ENCODE measurements at places on chromosomes 7 and 10.

- no peak for DNase-seq
Measured at GRCh38 chr10:91511549-91512330, 101.6 kb downstream of the HECTD2 start.

- DNase-seq = no peak
Measured at GRCh38 chr7:115679976-115680375, 350.6 kb downstream of the TFEC start.

- no peak for DNase-seq
Measured at GRCh38 chr7:31815796-31816195, 128.8 kb downstream of the PPP1R17 start.

GRCh38 chr10:9508606-9509005 lies 1454.1 kb downstream of the GATA3 start:
- DNase-seq = no peak

GRCh38 chr7:98194672-98195457 lies 16.4 kb upstream of the BHLHA15 start:
- no peak for DNase-seq

GRCh38 chr7:155449869-155450557 lies 7.9 kb upstream of the EN2 start:
- DNase-seq = no peak

DNA sequence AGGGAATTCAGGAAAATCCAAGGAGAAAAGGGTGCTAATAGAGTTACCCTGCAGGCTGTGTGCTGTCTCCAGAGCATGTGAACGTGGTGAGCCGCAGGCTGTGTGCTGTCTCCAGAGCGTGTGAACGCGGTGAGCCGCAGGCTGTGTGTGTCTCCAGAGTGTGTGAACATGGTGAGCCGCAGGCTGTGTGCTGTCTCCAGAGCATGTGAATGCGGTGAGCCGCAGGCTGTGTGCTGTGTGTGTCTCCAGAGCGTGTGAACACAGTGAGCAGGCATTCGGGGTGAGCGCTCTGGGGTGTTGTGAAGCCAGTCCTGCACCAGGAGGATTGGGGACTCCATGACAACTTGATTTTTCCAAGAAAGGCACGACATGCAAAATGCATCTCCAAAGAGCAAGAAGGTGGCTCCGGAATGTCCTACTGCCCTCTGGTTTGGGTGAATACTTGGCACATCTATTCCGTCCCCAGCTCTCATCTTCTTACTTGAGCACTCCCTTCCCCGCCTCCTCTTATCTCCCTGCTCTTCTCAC lies 407.9 kb upstream of the SHH start:
- DNase-seq = no peak

GRCh38 chr10:19119191-19119590 lies 70.6 kb downstream of the MALRD1 start:
- DNase-seq = no peak

- DNase-seq = no peak
Measured at GRCh38 chr7:977326-978048, 2.1 kb upstream of the COX19 start.

- DNase-seq = no peak
Measured at GRCh38 chr7:101874028-101874427, 56.6 kb downstream of the CUX1 start.

DNA sequence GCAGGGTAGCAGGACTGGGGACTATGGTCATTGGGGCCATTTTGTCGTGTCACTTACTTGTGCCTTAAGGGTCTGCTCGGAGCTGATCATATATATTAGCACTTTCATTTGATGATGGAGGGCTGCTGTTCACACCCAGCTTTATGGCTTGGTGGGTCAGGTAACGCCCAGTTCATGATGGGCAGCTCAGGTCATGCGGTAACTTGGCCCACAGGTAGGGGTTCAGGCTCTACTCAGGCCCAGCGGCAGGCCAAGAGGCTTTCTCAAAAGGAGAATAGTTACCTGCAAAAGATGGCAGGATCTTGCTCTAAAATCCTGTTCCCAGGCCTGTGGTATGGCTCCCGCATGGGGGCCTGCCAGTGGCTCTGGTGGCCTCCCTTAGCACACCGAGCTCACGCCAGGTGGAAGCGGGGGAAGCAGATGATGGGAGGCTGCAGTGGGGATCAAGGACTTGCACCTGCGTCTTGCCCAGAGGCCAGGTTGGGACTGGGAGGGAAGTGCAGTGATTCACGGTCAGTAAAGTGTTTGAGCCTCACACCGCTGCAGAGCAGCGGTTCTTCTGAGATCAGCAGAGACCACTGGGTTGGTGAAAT lies 109.5 kb downstream of the ADCY1 start:
- DNase-seq = no peak

GRCh38 chr7:157544980-157545680 lies 208.3 kb downstream of the DNAJB6 start:
- DNase-seq = no peak

DNA sequence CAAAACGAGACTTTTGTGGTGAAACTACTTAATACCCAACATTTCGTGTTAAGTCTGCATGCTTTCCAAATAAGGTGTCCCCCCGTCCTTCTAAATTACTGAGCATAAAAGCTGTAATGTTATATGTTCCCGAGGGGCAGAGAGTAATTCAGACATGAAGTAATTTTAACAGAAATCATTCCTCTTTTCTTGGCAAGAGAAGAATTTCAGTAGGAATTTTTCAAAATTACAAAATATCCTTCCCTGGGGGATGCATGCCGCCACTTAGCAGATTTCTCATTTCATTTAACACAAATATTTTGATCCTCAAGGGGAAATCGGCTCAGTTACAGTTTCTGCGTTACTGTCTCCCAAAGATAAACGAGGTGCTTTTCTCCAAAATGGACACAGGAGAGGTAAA lies 213.2 kb upstream of the RHOBTB1 start:
- no peak for DNase-seq

DNA sequence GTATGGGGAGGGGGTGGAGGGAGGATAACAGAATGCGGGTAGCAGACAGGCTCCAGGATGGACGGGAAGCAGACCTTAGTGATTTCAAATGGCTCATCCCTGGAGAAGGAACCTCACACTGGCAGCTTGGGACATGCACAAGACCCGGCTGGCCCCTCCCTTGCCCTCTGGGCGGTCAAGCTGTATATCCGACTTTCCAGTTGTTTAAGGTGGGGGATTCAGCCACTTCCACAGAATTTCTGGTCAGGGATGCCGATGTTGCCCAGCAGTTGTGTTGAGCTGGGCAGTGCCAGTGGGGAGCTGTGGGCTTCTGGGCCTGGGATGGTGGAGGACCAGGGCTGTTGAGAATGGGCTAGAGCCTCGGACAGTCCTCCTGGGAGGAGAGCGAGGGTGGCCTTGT lies 38.8 kb downstream of the GBX1 start:
- DNase-seq = no peak

GRCh38 chr7:54837168-54837567 lies 78.2 kb upstream of the SEC61G start:
- DNase-seq = no peak

- no peak for DNase-seq
Measured at GRCh38 chr10:77186936-77187335, 450.7 kb downstream of the KCNMA1 start.

GRCh38 chr7:151801782-151802468 lies 75.0 kb downstream of the PRKAG2 start:
- no peak for DNase-seq

DNA sequence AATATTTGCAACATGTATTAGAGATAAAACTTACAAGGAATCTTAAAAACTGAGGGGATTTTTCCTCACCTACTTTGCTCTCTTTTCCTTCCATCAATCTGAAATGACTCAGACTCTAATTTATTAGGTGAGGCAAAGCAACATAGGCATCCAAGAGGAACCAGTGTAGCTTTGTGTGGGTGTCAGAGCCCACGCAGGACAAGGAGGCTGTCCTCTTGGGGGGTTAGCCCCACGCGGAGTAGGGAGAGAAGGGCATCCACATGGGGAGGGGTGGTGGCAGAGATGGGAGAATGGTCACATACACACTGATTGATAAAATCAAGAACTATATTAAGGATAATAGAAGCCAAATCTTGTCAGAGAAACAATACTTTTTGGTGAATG lies 33.8 kb upstream of the ARMS2 start:
- DNase-seq = no peak
